RWPE1 (cell line): ENCODE measurements at places on chromosomes 4 and X.

DNA sequence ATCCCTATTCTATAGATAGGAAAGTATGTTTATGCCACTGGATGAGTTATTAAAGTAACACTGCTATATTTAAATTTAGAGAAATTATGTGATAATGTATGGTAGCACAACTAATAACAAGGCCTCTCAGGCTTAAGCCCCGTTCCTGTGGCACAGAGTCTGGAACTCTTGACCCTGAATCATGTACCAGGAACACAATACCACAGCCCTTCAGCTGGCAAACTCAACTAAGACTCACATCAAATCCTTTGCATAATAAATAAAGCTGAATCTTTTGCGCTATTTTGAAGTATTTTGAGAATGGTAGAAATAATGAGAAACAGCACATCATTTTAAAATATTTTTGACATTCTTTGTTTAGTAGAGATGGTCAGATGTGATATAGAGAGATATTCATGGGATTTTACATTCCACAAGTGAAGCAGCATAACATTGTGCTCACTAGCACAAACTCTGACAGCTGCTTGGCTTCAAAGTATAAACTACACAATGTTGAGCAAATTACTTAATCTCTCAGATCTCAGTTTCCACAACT, 478.4 kb upstream of the FAM241A start:
- no peak for DNase-seq

DNA sequence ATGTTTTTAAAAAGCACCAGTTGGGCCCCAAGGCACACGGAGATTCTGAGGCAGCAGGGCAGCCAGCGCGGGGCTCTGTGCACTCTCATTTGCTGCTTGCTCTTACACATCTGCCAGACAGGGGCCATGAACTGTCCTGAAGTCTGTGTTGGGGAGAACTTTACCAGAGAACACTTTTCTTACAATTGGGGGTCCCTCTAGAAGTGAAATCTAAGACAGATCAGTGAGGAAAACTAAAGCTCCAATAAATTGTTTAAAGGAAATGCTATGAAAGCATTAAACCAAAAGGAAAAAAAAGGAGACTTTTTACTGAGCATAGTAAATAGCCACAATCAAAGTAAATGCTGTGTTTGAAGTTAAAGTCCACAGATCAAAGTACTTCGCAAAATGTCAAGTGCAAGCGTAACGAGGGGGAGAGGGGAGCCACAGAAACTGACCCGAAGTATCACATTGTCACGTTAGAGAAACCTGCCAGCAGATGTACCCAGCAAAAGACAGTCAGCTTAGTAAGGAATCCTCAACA, 37.8 kb downstream of the SORBS2 start:
- no peak for DNase-seq

DNA sequence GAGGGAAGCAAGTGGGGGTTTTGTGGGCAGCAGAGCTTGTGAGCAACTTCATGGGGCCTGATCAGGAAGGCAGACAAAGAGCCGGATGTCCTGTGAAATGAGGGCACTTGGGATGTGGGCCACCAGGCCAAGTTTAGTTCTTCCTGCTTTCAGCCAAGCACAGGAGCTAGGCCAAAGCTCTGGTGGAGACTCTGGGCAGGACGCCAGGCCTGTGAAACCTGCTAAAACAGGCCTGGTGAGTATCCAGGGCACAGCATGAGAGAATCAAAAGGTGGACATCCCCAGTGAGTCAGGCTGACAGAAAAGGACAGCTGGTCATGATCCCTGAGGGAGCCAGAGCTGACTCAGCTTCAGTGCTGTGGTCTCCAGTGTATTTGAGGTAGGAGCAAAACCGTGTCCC, 95.7 kb downstream of the NPNT start:
- peak; percentile 87 for DNase-seq

DNA sequence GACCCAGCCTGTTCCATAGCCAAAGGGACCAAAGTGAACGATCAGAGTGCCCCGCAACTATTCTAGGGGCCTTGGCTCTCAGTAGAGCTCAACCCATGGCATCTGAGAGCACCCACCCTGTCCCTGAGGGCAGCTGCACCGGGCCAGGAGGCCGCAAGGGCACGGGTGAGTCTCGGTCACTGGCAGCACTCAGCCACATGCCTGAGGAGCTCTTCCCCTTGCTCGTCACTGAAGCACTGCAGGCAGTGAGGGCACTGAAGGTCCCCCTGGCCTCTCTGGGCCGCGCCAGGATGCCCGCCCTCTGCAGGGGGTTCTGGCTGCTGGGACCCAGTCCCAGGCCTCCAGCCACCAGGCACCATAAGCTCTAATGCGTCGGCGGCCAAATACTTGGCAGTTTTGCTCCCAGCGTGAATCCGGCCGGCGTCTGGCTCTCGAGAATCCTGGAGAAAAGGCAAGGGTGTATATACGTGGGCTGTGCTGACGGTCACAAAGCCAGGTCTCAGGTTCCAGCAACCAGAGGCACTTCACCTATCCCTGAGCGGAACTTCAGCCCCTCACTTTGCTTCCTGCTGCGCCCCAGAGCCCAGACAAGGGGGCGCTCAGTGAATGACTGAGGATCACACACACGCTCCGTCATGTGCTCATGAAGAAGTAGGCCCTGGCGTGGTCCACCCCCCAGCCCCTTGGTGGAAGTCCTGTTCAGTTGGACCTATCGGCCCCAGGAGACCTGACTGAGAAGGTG, 13.9 kb downstream of the TNIP2 start:
- DNase-seq: no peak

GRCh38 chrX:10474510-10474909, 145.9 kb downstream of the MID1 start:
- no peak for DNase-seq

DNA sequence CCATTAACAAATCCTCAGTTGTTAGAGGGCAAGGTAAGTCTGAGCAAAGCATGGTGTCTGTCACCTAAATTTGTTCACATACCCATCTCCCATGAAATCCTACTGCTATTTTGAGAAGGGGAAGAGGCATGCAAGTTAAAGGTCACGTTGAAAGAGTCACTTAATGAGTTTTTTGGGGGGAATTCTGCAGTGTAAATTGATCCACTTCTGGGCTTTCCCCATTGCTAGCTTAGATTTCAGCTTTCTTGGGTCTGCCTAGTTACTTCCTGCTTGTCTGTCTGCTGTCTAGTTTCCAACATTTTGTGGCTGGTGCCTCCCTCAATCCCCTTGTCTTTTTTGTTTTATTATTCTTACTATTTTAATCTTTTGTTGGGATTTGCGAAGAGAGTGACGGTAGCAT, 32.0 kb downstream of the CEP135 start:
- no peak for DNase-seq

DNA sequence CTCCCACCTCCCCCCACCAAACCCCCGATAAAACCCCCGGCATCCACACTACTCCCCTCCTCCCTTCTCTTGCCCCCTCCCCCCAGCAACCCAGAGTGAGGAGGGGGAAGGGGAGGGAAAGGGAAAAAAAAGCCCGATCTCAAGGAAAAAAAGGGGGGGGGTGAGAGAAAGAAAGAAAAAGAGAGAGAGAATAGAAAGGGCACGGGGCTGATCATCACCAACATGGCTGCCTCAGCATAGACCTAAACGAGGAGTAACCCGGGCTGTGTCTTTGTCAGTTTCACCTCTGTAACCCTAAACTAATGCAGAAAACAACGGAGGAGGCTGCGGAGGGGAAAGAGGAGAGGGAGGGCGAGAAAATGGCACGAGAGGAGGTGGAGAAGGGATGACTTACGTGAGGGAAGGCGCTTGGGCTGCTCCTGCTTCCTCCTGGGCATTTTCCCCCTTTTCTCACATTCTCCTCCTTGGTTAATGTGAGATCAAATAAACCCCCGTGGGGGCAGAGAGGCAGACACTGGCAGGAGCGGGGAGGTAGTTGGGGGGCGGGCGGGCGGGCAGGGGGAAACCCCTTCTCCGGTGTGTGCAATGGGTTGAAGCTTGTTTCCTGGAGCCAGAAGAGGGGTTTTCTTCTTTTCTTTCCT, 532 bp downstream of the ZNF827 start:
- DNase-seq: peak; percentile 44

DNA sequence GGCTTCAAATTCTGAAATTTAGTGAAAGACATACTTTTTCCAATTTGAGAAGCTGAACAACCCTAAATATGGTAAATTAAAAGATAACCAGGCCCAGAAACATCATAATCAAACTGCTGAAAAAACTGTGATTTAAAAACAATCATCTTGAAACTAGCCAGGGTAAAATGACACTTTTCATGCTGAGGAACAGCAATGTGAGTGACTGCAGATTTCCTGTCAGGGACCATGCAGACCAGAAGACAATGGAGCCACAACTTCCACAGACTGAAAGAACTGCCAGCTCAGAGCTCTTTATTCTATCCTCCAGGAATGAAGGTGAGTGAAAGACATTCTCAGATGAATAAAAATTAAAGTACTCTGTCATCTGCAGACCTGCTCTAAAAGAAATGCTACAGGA, 73.3 kb downstream of the NAT8L start:
- DNase-seq: no peak

DNA sequence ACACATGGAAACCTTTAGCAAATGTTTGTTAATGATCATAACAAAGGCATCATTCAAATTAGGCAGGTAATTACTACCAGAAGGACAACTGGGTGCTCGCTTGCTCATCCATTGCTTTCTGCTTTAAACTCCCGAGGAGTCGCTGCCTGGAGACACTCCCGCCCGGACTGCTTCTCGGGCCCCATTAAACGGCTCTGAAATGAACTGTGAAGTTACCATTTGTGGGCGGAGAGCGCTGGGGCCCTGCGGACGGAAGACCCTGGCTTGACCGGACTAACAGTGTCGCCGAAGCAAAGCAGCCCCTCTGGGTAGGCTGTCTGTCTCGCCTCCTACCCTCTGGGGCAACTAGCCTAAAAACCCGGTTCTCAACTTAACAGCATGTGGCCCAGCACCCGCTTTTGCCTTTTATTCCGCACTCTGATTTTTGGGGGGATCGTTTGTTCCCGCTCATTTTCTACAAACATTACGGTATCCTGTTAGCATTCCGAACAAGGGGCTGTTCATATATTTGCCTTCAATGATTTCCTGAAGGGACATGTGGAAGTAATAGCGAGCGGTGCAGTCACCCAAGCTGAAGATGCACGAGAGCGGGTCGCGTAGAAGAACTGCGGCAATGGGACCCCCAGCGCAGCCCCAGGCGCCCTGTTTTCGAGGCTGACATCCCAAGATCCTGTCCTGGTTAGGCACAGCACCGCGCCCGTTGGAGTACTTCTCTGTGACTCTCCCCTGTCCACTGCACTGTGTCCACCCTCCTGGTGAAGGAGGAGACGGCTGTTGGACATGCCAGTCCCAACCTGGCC, 1.6 kb upstream of the PDGFRA start:
- no peak for DNase-seq

DNA sequence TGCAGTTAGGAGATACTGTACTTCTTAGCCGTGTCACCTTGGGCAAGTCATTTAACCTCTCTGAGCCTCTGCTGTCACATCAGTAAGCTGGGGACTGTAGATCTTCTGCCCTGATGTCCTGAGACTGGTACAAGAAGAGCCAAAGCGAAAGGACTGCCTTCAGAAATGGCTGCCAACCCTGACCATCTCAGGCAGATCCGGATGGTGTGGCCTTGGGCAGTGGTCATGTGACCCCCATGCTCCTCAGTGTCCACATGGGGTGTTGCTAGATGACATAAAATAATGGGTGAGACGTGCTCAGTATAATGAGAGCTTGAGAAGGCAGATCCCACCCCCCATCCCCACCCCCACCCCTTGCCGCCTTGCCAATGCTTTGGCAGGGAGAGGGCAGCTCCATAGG, 60.4 kb upstream of the MTM1 start:
- no peak for DNase-seq

DNA sequence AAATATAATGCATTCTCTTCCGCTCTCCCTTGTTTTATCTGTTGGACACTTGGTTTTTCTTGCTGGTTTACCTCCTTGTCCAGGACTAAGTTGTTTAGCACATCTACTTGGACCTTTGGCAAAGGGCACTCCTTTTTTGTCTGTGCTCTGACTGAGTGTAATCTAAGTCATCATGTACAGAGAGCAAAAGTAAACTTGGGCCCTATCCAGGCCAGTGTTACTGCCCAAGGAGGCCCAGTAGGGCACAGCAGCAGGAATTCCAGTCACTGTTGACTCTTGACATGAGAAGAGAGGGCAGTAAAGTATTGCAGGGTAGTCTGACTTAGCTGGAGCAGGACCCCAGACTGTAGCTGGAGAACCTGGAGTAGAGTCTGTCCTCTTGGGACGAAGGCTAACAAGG, 445.5 kb downstream of the ZIC3 start:
- DNase-seq: no peak

DNA sequence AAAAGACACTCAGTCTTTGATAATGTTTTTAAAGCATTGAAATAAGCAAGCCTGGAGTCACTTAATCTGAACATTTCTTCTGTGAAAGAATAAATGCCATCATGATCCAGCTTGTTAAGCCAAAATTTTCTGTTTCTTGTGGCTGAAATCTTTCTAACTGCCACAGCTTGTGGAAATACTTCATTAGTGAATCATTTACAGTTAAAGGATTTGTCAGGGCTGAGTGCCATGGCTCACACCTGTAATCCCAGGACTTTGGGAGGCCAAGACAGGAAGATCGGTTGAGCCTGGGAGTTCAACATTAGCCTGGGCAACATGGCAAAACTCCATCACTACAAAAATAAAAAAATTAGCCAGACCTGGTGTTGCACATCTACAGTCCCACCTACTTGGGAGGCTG, 93.3 kb upstream of the PDE5A start:
- DNase-seq: peak; percentile 28

DNA sequence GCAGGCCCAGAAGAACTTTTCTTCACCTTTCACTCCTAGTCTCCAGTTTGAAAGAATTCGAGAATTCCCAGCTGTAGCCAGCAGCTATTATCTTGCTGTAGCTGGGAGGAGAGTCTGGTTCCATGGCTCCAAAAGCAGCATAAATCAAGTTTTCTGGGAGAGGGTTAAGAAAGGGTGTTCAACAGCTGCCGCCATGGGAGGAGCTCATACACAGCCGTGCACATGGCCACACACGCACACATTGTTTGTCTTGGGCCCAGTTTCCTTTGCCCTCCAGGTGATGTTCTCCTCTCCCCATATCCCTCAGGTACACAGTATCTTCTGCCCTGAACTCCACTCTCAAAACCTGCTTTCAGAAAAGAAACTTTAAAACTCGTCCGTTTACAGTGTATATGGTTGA, 4.1 kb upstream of the GPC3 start:
- no peak for DNase-seq

- no peak for DNase-seq
These were observed 167.1 kb downstream of the NSUN7 start for GRCh38 chr4:40916880-40917279.

- no peak for DNase-seq
These were observed 31.3 kb downstream of the CD38 start for GRCh38 chr4:15809466-15809865.

- DNase-seq: peak; percentile 44
These were observed 70.0 kb downstream of the NPNT start for GRCh38 chr4:105965183-105965800.

- DNase-seq: peak; percentile 1
These were observed 570.6 kb downstream of the CENPC start for GRCh38 chr4:66974665-66975064.

DNA sequence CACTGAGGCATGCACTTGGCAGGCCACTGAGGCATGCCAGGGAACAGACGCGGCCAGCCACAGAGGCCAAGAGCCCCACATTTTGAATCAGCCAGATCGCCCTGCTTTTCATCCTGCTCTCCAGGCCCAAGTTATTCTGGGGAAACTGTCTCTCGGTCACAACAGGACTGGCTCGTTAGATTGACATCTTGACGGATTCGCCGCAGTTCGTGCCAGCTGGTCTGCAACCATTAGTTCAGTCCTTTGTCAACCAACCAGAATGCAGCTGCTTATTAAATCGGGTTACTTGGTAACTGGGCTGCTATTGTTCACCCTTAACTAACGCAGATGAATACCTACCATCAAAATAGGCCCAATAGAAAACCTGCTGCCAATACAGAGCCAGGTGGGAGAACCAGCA, 16.7 kb downstream of the CLDN34 start:
- no peak for DNase-seq
